CD4-positive, alpha-beta T cell treated with Interleukin-12 subunit alpha and Interleukin-12 subunit beta, for 1 hour (primary cell): ENCODE measurements at places on chromosomes 7 and 10.

DNA sequence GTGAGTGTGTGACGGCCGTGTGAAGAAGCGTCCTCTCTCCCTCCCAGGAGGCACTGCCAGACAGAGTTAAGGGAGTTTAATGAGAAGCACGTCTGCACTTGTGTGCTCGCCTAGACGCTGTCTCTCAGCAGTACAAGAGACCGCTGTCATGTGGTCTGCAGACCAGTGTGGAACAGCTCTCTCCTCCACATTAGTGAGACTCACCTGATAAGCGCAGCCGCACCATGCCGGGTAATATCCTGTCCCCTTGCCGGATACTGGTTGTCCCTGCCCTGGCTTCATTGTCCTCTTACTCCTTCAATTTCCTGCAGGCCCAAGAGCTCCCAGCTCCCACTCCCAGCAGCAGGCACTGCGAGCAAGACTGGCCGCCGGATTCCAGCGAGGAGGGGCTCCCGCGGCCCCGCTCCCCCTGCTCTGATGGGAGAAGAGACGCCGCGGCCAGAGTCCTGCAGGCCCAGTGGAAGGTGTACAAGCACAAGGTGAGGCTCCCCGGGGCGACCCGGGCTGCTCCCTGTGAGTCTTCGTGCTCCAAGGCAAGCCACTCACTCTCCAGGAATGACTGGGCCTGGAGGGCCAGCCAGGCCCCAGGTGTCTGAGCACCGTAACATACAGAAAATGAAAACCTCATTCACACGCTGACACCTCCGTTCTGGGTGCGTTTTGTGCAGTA lies 33.5 kb upstream of the TTYH3 start:
- DNase-seq = no peak

- no peak for DNase-seq
Observed at GRCh38 chr7:69561266-69561960, 36.9 kb upstream of the AUTS2 start.

GRCh38 chr7:125675640-125676039 lies 746.0 kb upstream of the POT1 start:
- no peak for DNase-seq

DNA sequence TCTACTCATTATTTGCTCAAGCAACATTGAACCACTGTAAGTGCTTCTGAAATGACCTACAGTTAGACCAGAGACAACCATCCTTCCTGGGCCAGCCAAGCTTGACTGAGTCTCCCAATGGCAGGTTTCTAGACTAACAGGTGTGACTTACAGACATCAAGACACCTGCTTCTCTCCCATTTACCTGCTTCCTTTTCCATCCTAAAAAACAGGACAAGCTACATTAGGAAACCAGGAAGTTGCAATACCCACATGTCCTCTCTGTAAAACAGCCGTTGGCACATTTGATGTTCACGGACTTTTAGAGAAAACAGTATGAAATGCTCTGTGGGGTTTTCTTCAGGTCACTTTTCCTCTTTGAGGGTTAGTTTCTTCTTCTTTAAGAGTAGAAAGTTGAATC lies 4.0 kb downstream of the HECW1 start:
- DNase-seq = no peak

- DNase-seq = no peak
Observed at GRCh38 chr7:3033136-3033535, 10.5 kb downstream of the CARD11 start.

- no peak for DNase-seq
Observed at GRCh38 chr10:121500701-121501332, 97.4 kb downstream of the FGFR2 start.

DNA sequence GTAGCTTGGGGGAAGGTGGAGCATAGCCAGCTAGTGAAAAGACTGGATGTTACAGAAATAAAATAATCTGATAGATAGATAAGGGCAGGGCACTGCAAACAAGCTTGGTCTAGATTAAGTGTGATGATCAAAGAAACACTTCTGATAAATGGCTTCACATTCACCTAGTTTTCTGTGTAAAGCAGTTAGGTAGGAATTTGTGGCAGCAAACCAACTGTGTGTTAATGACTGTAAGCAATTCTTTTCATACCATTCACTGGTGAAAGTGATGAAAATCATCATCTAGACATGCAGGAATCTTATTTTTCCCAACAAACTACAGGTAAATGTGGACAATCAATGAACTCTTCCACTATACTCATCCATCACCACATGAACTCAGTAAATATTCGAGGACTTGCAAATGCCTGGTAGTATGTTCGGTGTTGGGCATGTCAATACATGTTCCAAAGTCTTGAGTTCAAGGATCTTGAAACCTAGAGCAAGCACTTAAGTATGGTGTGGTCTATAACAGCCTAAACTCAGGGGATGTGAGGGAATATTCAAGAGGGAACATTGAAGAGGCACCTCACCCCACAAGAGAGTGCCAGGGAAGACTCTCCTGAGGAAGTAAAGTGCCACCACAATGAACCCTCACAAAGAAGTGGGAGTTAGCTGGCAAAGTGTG lies 20.5 kb downstream of the PON3 start:
- no peak for DNase-seq

DNA sequence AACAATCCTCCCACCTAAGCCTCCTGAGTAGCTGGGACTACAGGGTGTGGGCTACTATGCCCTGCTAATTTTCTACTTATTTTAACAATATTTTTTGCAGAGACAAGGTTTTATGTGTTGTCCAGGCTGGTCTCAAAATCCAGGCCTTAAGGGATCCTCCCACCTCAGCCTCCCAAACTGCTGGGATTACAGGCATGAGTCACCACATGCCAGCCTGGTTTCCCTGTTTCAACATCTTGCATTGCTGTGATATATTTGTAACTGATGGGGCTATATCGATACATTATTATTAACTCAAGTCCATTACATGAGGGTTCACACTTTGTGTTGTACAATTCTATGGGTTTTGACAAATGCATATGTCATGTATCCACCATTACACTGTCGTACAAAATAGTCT lies 41.9 kb upstream of the OGDHL start:
- no peak for DNase-seq

DNA sequence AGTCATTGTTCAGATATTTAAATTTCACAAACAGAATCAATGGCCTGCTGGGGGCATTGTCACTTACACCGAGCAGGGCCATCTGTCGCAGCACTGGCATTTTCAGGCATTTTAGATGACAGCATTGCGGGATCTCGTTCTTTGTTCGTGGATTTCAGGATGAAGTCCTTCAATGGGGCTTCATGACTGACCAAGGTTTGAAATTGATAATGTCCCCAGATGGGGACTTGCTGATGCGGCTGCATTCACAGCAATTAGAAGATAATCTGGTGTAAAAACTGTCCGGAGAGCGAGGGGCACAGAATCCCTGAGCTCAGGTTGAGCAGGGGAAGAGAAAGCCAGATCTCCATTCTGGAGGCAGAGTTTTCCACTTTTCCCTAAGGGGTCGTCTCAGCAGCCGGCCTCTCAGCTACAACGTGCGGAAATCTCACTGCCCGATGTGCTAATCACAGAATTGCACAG lies 1.9 kb upstream of the C7orf33 start:
- no peak for DNase-seq

DNA sequence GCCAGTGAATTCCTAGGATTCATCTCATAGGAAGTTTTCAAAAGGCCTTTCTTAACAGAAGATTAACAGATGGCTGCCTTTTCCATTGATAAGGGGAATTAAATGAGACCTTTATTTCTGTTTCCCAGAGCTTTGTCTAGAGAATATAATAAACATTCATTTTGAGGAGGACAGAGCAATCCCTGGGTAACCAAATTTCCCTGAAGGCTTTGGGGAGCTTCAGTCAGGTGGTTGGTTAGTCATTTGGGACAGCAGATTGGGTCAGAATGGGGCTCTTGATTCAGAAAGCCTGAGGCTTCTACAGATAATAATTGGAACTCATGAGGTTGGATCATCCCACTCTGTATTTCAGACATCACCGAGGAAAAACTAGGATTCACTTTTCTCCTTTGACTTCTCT lies 21.8 kb downstream of the MXI1 start:
- no peak for DNase-seq

DNA sequence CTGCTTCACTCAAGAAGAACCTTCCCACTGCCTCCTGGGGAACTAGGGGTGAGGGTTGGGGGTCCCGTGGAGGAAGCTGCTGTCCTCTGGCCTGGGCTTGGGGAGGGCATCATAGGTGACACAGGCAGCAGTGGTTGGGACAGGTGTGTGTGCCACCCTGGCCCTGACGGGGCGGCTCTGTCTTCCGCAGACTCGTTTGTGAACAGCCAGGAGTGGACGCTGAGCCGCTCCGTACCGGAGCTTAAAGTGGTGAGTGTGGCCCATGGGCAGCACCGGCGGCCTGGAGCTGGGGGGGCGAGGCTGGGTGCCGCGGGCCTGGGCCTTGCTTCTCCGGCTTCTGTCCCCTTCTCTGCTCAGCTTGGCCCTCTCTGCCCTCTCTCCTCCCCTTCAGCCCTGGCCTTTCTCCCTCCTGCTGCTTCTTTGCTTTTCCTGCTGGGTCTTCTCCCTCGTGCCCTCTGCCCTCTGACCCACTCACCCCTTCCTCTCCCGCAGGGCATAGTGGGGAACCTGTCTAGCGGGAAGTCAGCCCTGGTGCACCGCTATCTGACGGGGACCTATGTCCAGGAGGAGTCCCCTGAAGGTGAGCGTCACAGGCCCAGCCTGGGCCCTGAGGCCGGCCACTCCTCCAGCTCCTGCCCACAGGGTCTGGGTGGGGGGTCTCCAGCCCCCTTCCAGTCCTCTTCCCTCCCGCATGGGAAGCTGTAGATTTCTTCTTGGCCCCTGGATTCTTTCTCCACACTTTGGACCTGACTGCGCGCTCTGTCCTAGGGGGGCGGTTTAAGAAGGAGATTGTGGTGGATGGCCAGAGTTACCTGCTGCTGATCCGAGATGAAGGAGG lies 30.5 kb downstream of the AGAP3 start:
- DNase-seq = no peak

DNA sequence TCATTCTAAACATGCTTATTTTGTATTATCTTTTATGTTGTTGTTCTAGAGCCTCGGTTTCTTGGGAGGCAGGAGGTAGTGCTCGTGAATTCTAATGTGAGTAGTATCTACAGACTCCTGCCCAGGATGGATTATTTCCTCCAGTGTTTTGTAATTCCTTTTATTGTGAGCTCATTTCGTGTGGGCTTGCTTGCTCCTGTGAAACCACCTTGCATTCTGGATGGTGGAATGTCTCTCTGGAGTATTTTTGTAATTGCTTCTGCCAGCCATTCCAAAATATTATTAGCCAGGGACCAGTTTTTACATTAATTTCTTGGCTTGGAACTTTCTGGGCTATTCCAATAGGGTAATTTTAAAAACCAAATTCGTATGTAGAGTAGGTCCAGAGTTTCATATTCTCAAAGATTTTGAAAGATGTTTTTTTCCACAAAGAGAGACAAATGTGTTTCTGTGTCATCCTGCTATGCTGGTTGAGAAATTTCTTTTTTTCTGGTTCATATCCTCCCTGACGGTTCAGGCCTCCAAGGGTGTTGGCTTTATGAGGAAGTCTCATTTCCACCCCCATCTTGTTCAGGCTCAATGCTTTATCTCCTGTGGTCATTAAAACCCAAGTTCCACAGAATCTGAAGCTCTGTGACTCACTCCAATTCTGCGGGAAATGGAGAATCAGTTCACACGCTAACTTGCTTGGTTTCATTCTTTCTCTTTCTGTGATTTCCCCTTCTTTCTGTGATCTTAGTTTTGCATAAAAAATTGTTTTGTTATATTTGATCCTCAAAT lies 41.7 kb upstream of the CALD1 start:
- no peak for DNase-seq

DNA sequence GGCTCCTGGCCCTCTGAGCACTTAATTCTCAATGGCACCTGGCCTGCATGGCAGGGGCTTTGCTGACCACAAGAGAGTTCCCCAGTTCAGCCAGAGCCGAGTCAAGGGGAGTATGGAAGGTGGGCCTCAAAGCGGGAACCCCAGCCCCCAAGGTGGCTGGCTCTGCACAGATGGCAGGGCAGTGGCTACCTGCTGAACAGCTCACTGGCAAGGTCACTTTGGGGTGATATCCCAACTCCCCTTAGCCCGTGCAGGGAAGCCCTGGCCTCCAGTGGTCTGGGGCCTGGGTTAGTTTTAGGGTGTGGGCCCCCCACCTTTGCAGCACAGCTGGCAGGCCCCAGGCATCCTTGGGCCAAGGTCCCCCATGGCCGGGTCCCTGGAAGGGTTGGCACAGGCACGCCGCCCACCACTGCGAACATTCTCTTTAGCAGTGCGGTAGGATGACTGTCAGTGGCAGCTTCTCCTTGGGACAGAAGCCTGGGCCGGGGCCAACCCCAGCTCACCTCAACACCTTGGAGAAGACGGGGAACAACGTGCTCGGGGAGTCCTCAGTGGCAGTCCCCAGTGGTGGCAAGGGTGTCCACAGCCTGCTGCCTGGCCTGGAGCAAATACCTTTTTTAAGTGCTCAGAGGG lies 36.8 kb downstream of the PPIF start:
- DNase-seq = no peak

GRCh38 chr10:49382826-49383225 lies 13.1 kb downstream of the DRGX start:
- DNase-seq = no peak

GRCh38 chr10:10600004-10600403 lies 417.7 kb upstream of the CELF2 start:
- no peak for DNase-seq
